Activated CD8-positive, alpha-beta memory T cell treated with anti-CD3 and anti-CD28 coated beads, Interleukin-2, amount 10 ng/mL, durations not matched to agents 7 days and 5 days (primary cell): ENCODE measurements at places on chromosomes 4 and X. TPM values are rescaled to one million over a fixed set of nuclear protein-coding genes. Genes with fewer than 3 reads are reported as not detected.
A peak's percentile ranks its signal among the peaks of the same experiment; 100 is the strongest.

DNA sequence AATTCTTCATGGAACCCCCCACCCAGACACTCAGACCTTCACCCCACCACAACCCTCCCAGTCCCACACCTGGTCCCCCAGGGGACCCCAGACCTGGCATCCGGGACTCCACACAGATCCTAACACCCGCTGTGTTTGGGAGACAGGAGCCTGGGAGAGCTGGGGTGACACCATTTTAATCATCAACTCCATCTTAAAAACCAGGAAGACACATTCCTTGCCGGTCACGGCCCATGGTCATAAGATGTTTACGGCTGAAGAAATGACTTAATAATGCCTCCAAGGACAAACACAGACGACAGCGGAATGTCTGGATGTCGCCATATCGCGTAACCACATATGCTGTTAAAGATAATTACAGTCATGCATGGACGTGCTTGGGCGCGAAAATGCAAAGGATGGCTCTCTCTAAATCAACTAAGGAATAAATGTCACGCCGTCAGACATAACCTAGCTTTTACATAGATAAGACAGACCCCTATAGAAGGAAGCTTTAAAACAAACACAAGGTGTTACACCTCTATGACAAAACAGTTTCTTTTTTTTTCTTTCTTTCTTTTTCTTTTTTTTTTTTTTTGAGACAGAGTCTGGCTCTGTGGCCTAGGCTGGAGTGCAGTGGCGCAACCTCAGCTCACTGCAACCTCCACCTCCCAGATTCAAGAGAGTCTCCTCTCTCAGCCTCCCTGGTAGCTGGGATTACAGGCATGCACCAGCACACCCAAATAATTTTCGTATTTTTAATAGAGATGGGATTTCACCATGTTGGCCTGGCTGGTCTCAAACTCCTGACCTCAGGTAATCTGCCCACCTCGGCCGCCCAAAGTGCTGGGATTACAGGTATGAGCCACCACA lies 2.1 kb upstream of the DHRSX start:
- DNase-seq, result no peak

DNA sequence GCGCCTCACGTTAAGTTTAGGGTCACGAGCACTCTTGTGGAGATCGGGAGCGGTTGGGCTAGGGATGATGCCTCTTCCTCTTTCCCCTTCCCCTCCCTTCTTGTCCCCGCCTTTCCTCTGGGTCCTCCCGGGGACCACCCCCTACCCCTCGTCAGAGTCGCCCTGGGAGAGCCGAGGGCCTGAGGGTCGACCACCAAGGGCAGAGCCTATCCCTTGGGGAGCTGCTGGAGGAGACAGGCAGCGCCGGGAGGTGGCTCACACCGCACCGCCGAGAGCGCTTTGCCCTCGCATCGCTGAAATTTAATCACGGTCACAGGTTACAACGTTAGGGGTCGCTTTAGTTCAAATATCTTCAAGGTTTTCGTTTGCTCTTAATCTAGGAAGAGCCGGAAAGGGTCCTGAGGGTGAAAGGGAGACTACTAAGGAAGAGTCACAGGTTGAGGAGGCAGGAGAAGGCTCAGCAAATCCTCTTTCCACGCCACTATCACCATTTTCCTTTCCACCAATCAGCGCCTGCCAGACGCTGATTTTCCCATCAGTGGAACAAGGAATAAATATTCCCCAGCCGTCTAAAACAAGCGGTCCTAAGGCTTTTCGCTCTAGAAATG lies 528 bp upstream of the SNCA start:
- peak; percentile 46 for DNase-seq

The AKAP17A gene
- total RNA-seq, result 83.9 TPM

The GYG2 gene
- total RNA-seq, result not detected

GRCh38 chrX:9534686-9535085 lies 69.8 kb downstream of the TBL1X start:
- DNase-seq, result no peak

DNA sequence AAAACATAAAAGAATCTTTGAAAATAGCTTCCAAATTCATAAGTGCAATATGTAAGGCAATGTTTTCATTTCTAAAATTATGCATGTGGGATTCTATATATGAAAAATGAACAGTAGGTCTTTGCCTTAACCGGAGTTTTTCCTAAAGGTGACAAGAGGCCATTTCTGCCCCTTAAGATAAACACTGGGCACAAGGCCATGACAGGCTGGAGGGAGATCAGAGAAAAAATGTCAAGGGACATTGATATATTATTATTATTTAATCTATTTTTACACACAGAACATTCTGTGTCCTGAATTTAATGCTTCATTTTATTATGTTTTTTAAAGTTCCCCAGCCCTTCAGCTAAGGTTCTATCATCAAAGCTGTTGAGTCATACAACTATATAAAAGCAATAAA lies 118.8 kb downstream of the CHM start:
- no peak for DNase-seq

- DNase-seq, result no peak
These were observed 313.0 kb upstream of the GRID2 start for GRCh38 chr4:91990726-91991125.

DNA sequence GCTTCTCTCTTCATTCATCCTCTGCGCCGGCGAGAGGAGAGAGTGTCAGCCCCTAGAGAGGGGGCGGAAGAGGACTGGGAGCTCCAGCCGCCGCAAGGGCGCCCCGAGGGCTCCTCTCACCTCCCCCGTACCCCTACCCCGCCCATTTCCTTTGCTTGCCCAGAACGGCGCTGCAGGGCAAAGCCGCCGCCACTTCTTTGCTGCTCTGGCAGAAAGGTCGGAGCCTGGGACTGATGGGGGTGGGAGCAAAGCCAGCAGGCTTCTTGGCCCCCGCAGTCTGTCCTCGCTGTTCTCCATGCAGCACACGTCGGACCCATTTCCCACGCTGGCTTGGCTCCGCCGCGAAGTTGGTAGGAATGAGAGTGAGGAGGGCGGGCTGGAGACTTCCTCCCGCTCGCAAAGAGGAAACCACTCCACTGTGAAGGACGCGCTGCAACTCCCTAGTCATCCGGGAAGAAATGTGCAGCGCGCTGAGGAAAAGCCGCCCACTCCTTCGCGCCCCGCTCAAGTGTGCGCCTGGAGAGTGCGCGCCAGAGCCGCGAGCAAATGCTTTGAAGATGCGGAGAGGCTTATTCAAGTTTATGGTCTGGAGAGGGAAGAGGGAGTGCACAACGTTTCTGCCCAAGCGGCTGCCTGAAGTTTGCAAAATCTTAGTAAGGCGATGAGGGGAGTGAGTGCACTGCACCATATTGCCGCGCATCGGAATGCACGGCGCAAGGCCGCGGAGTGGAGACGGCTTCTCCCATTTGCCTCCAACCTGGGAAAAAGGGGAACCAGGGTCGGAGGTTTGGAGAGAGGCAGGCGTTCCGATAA lies 2.8 kb upstream of the PCDH7 start:
- no peak for DNase-seq

The ADAMTS3 gene
- total RNA-seq, result not detected

GRCh38 chr4:20065952-20066351 lies 185.8 kb upstream of the SLIT2 start:
- no peak for DNase-seq

GRCh38 chr4:147825451-147826287 lies 93.8 kb downstream of the ARHGAP10 start:
- no peak for DNase-seq

The STPG2 gene
- not detected for total RNA-seq

The HCCS gene
- 18.9 TPM for total RNA-seq

The LRRC66 gene
- total RNA-seq, result 0.21 TPM

- DNase-seq, result no peak
These were observed 666.2 kb downstream of the DMD start for GRCh38 chrX:32545101-32545500.

GRCh38 chr4:40409835-40410234 lies 74.7 kb downstream of the CHRNA9 start:
- no peak for DNase-seq

DNA sequence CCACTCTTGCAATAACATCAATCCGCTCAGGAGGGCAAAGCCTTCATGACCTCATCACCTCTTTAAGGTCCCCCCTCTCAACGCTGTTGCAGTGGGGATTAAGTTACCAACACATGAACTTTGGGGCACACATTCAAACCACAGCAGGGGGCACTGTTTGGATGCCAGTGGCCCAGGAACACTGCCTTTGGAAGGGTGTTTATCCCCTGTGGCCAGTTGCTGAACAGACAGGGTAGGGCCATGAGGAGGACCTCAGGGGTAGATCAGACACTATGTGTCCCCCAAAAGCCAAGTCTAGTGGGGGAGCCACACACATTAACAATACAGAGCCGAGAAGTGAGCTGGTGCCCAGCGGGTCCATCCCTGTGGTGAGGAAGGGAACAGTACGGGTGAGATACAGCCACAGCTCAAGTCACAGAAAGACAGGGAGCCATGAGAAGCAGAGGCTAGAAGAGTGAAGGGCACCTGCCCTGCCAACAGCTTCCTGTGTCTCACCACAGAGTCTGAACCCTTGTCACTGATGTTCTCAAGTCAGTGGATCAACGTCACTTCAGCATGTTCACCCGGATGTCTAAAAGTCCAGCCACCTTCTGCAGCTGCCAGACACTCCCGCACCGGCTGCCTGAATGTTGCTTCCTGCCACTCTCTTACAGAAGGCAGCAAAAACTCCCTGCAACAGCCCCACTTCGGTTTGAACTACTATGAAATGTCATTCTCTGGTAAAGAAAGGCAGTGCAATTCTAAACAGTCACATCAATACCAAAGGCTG lies 19.9 kb upstream of the MXD4 start:
- DNase-seq, result peak; percentile 90

DNA sequence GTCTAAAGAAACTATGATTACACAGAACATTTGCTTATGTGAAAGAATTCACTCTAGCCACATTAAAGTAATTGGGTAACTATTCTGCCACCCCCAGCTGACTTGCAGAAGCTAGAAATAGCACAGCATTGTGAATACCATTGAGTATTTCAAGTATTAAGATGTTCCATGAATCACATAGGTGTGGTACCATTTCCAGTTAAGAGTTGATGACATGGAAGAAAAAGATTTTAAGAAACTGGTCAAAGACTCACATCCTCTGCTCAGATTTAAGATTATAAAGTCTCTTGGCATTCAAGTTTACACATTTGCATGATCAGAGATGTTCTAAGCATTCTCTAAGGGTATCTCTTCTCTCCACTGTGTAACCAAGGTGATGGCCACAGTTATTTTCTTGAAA lies 287.5 kb downstream of the CAMK2D start:
- DNase-seq, result no peak

The RENBP gene
- 7.5 TPM for total RNA-seq

DNA sequence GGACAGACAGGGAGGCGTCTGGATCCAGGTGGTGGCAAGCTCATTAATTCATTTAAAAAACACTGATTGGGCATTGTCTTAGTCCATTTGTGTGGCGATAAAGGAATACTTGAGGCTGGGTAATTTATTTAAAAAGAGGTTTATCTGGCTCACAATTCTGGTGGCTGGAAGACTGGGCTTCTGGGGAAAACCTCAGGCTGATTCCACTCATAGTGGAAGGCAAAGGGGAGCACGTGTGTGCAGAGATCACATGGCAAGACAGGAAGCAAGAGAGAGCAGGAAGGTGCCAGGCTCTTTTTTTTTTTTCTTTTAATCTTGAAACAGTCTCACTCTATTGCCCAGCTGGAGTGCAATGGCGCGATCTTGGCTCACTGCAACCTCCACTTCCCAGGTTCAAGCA lies 100.2 kb upstream of the METTL14 start:
- DNase-seq, result no peak

The SGCB gene
- 12.6 TPM for total RNA-seq

DNA sequence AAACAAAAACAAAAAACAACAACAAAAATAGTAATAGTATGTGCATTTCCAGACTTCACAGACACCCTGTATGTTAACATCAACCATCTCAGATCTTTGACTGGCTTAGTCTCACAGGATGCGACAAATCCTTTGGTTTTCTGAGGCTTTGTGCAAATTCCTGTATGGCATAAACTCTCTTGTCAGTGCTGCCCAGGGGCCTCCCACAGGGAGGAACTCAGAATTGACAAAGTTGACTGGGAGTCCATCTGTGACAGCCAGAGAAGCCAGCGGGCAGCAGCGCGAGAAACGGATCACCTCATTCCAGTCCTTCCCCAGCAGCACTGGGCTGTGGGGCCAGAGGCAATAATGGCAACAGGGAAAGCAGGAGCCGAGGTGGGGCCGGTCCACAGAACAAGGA lies 19.1 kb upstream of the DDX3X start:
- DNase-seq, result no peak

DNA sequence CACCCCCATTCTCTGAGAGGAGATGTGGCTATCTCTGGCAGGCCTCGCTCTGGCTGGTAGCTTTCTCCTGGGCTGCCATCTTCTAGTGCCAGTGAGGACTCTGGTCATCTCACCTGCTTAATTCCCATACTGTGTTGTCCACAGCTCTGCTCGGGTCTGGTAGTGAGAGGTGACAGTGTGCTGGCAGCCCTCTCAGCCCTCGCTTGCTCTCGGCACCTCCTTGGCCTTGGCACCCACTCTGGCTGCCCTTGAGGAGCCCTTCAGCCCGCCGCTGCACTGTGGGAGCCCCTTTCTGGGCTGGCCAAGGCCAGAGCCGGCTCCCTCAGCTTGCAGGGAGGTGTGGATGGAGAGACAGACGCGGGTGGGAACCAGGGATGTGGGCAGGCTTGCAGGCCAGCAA lies 52.7 kb downstream of the CPLX1 start:
- DNase-seq, result no peak

The NUDT6 gene
- 15.6 TPM for total RNA-seq

DNA sequence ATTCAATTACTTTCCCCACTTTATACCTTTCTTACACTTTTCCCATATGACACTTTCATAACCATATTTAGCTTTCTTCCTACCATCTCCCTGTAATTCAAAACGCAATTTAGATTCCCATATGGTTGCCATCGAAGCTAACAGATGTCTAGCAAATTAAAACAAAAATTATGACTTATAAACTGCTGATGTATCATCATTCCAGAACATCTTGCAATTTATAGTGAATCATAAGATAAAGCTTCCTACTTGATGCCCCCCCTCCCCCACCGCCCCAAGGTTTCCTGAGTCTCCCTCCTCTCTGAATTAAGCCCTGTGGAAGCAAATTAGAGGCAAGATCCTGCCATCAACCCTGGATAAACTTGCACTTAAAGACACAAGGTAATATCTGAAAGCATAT lies 5.4 kb downstream of the TSPAN5 start:
- no peak for DNase-seq

The SPANXN3 gene
- total RNA-seq, result not detected

DNA sequence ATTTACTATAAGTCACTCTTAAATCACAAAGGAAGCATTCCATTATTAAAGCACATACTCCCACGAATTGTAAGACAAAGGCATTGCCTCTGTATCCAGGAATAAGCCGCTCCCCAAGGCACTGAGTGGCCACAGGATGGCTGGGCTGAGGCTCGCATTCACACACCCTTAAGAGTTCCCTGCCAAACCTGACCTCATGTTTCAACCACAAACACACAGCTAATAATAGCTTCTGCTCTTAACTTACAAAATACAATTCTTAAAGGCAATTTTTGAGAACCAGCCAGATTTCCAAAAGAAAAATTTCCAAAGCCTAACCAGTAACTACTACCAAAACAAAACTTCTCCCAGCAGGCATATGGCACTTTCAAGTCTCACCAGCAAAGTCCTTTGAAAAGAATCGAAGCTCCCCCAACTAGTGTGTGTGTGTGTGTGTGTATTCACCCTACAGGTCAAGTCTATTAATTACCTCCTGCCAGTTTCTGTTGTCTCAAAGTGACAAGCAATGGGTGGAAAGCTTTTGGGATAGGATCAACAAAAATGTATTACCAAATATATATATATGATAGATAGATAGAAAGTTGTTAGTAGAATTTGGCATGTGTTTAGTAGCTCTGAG lies 36.0 kb downstream of the ARHGAP6 start:
- no peak for DNase-seq

The MPC1L gene
- total RNA-seq, result not detected

- no peak for DNase-seq
These were observed 120.1 kb downstream of the MANBA start for GRCh38 chr4:102640669-102641068.
